ENCODE measurements at places on chromosomes 3 and 15.

DNA sequence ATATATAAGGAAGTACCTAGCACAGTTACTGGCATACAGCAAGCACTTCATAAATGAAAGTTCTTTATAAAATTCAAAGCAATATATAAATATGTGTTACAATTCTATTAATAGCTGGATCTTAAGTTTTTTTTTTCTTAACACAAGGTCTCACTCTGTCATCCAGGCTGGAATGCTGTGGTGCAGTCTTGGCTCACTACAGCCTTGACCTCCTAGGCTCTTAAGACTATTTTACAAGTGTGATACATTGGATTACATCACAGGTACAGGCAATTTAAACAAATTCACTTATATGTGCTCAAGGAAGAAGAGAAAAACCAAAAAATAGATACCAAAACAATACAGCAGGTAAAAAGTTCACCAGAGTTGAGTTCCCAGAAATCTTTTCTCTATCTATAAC lies 60.6 kb downstream of the ZNF280D start:
- DNase-seq = no peak

GRCh38 chr3:52777959-52778805 lies 783 bp downstream of the ITIH1 start:
- no peak for DNase-seq

GRCh38 chr3:144687862-144688261 lies 716.2 kb downstream of the DIPK2A start:
- DNase-seq = no peak

- no peak for DNase-seq
Measured at GRCh38 chr3:81549831-81550230, 211.6 kb downstream of the GBE1 start.

- DNase-seq = no peak
Measured at GRCh38 chr15:98330258-98330657, 318.1 kb upstream of the IGF1R start.

Measured in stimulated activated naive CD4-positive, alpha-beta T cell treated with Interleukin-2 at 50 U/mL for 16 hours (primary cell).